NCI-H1930 (cell line): ENCODE measurements at places on chromosomes 6 and 20.

- DNase-seq = no peak
Measured at GRCh38 chr6:113695516-113695915, 161.6 kb upstream of the MARCKS start.

DNA sequence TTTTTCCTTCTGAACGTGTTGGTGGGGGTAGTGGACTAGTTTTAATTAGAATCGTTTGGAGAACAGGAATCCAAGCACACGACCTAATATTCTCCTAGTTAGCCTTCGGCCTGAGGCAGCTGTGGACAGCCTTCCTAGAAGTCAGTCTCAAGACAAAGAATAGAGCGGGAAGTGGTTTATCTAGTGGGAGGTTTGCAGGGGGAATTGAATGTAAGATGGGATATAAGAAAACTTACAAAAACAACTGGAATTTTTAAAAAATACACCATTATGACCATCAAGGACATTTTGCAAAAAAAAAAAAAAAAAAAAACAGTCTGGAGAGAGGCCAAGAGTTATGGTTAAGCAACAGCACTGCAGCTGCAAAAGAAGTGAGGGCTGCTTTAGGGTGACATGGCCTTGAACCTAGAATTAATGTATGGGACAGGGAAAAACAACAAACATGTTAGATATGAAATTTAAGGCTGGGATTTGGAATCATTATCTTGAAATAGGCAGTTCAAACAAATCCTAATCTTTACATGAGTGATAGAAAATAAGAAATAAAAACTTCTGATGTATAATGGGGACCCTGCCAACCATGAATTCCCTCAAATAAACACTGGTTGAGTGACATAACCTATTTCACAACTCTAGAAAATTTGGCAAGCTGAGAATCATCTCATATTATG lies 40.2 kb downstream of the PLAGL1 start:
- no peak for DNase-seq

DNA sequence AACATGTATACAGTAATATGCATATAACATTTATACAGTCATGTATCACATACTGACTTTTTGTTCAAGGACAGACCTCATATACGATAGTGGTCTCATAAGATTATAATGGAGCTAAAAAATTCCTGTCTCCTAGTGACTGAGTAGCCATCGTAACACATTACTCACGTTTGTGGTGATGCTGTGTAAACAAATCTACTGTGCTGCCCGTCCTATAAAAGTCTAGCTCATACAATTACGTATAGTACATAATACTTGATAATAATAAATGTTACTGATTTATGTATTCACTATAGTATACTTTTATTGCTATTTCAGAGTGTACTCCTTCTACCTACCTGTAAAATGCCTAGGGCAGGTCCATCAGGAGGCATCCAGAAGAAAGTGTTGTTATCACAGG lies 17.4 kb downstream of the SERAC1 start:
- no peak for DNase-seq

- peak; percentile 69 for DNase-seq
Measured at GRCh38 chr20:21808863-21809664, 103.6 kb downstream of the PAX1 start.

DNA sequence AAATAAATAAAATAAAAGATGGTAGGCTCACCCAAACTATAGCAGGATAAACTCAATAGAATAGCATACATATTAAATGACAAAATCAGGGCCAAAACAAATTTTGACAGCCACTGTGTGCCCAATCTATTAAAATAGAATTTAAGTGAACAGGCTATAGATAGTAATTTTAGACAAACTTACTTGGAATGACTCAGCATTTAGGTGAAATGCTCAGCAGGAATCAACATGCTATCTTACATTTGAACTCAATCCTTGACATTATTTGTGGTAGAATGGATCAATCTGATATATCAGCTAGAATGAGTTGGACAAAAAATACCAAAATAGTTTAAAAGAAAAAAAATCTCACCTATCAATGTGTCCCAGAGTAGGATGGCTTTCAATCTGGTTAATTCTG lies 578.6 kb downstream of the RFPL4B start:
- DNase-seq = no peak

GRCh38 chr6:161536224-161536630 lies 262.4 kb upstream of the AGPAT4 start:
- DNase-seq = no peak

DNA sequence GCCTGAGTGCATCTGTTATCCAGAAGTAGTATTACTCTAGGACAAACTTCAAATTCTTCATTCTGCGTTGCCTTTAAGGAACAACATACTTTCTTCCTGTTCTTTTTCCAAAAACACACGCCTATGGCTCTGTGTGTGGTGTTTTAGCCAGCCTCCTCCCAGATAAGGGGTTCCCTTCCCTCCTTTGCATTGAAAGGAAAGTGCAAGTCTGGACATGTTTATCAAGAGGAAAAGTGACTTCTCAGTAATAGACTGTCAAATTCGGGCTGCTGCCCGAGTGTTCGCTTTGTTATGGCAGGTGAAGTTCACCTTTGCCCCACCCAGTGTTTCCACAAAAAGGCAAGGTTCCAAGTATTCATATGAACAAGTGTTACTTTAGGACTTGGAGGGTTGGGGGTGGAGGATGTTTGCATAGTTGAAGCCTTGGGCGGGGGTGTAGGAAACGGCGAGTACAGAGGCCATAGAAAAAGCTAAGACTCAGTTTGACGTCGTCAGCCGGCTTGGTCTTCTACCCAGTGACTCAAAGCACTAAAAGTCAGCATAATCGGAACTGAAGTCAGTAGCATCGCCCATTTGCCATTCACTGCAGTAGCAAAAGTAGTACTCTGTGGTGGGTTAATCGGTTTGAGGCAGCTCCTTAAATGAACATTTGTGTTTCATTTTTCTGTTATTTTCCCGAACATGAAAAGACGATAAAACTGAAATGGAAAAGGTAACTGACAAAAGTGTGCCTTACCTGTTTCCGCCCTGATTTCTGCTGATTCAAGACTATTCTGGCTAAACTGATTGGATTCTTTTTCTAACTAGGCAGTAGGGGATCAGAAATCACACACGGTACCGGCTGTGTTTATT lies 12.5 kb downstream of the PRDM1 start:
- DNase-seq = no peak

- DNase-seq = no peak
Measured at GRCh38 chr6:20266851-20267608, 54.8 kb upstream of the MBOAT1 start.

GRCh38 chr20:32490942-32491763 lies 94.0 kb downstream of the NOL4L start:
- DNase-seq = no peak

GRCh38 chr6:136184738-136185137 lies 65.4 kb downstream of the MTFR2 start:
- DNase-seq = no peak

- no peak for DNase-seq
Measured at GRCh38 chr6:129153257-129153656, 270.3 kb downstream of the LAMA2 start.

DNA sequence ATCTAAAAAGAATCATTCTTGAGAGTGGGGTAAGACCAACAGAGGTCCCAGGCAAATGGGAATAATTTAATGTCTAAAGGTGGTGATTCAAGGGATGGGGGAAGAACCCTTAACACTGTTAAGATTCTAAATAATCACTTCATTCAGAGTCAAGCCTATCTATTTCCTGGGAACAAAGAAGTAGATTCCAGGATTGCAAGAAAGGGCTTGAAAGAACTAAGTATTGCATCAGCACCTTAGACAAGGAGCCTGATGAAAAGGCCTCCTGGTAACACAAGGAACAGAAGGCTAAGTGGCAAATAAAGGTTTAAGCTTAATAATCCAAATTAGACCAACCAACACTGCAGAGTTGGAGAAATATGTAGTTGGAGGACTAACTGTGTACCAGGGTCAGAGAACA lies 620.7 kb upstream of the BTBD3 start:
- DNase-seq = no peak

- no peak for DNase-seq
Measured at GRCh38 chr6:149567194-149567586, 1.0 kb downstream of the GINM1 start.

- DNase-seq = no peak
Measured at GRCh38 chr20:5188736-5189135, 61.9 kb downstream of the CDS2 start.

GRCh38 chr20:61567204-61567603 lies 315.1 kb downstream of the CDH4 start:
- DNase-seq = no peak

DNA sequence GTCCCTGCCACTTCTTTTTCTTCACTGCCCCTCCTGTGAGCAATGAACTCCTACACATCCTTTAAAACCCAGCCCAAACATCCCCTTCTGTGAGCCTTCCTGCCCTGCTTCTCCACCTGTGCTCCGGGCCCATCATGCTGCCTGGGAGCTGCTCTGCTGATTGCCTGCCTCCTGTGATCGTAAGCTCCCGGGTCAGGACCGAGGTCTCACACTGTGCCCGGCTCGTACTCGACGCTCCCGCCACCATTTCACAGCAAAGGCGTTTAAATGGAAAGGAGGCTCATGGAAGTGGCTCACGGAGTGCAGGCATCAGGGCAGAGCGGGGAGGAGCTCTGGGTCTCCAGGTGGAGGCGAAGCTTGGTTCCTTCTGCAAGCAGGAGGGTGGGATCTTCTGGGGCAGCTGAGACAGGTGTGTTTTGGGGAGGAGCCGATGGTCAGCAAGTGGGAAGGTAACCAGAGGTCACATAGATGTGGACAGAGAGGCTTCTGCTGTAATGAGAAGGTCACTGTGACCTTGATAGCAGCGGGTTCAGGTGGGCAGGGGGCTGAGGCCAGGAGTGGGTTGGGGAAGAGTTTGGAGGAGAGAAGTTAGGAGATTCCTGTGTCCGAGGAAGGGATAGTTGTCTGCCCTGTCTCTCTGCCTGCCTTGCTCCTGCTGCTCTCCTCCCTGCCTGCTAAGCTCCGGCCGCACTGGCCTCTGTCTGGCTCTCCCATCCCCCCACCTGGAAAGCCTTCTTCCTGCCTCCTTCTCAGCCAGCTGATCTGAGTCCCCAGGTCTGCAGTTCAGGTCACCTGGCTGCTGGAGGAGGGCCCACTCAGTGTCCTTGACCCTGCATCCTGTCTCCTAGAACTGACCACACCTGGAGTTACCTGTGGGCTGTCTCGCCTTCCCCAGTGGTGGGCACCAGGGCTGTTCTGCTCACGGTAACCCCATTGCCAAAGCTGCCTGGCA lies 52.7 kb upstream of the FRMD1 start:
- DNase-seq = no peak

- no peak for DNase-seq
Measured at GRCh38 chr6:152170702-152171667, 363.5 kb downstream of the ESR1 start.

- no peak for DNase-seq
Measured at GRCh38 chr6:111920578-111920977, 47.3 kb upstream of the FYN start.

DNA sequence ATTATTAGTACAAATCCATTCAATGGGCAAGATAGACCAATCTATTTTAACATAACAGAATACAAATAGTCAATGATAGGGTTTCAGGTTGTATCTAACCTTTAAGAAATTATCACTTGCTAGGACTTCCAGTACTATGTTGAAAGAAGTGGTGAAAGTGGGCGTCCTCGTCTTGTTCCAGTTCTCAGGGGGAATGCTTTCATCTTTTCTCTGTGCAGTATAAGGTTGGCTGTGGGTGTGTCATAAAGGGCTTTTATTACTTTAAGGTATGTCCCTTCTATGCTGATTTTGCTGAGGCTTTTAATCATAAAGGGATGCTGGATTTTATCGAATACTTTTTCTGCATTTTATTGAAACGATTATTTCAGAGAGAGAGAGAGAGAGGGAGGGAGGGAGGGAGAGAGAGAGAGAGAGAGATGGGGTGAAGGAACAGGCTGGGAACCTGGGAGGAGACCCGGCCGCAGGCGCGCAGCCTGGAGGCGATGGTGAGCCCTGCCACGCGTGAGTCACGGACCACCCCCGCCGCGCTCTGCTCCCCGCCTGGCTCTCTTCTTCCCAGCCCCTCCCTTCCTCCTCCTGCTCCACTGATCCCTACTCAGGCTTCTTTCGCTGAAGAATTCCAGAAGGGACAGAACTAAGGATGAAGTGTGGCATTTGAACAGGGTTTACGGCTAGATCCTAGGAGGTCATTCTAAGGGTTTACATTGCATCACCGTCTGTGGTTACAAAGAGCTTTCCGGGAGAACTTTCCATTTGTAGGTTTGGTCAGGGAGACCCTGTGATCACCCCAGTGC lies 45.5 kb upstream of the HLA-E start:
- DNase-seq = no peak

DNA sequence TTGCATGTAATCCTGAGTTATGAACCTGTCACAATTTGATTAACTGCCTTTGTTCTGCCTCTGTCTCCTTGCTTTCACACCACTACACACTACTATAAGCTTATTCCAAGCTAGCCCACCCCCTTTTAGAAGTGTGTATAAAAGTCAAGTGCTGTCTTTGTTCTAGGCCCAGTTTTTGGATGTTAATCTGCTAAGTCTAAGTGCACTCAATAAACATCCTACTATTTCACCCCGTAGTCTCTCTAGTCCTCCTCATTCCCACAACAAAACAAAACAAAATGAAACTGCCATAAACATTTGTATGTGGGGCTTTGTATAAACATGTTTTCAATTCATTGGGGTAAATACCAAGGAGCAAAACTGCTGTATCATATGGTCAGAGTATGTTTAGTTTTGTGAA lies 16.1 kb upstream of the SPACA1 start:
- no peak for DNase-seq

DNA sequence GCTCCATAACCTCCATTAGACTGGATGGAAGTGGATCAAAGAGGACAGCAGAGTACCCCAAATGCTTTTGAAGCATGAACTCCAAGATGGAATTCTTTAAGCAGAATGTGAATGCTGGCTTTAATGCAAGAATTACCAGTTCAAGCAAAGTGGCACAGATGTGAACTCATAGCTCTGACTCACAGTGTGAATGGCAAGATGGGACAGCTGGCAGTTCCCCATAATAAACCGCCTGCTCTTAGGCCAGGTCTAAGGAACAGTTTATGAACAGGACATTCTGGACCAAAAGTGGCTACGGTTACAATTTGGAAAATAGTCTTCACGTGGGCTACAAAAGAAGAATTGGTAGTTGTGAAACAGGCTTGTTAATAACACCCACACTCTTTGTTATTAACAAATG lies 76.5 kb downstream of the SPTLC3 start:
- DNase-seq = no peak

DNA sequence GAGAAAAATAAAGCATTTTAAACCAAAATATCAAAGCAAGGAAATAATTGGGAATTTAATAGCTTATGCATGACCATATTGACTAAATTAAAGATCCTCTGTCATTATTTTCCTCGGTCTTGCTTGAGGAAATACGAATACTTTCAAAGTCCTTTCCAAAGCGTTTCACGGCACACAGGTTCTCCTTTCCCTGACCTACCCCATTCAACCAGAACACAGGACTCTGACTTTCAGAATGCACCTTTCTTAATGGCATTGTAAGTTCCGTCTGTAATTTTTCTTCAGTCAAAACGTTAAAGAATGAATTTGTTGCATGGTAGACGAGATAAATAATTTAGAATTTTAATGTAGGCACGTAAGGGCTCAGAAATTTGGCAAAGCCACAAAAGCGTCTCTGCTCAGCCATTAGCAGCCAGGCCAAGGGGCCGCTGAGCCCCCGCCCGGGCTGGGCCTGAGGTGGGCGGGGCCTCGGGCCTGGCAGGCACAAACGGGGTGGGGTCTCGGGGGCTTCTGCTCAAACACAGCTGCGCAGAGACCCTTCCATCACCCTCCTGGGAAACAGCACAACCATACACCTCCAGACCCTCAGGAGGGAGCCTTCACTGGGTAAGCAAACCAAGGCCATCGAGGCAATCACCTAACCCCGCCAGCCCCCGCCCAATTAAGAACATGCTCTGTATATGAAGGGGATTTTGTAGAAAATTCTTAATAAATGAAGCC lies 3.4 kb downstream of the NEDD9 start:
- DNase-seq = no peak

GRCh38 chr6:144177726-144178125 lies 27.4 kb downstream of the STX11 start:
- DNase-seq = no peak
